ENCODE measurements at places on chromosomes 1 and 21.

DNA sequence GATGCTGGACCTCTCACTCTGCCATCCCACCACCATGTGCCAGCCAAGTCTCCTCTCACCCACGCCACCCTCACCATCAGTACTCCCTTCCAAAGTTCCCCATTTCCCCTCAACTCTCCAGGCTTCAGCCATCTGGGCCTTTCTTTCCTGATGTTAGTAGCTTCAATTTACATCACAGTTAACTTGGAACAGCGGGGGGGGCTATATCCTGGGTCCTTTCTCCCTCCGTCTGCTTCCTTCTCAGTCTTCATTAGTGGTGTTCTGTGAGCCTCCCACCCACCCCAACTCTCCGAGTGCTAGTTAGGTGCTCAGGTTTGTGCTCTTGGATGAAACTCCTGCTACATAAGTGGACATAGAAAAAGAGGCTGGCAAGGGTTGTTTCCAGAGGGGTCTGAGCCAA, 31.9 kb downstream of the KCNC4 start:
- no peak for DNase-seq

DNA sequence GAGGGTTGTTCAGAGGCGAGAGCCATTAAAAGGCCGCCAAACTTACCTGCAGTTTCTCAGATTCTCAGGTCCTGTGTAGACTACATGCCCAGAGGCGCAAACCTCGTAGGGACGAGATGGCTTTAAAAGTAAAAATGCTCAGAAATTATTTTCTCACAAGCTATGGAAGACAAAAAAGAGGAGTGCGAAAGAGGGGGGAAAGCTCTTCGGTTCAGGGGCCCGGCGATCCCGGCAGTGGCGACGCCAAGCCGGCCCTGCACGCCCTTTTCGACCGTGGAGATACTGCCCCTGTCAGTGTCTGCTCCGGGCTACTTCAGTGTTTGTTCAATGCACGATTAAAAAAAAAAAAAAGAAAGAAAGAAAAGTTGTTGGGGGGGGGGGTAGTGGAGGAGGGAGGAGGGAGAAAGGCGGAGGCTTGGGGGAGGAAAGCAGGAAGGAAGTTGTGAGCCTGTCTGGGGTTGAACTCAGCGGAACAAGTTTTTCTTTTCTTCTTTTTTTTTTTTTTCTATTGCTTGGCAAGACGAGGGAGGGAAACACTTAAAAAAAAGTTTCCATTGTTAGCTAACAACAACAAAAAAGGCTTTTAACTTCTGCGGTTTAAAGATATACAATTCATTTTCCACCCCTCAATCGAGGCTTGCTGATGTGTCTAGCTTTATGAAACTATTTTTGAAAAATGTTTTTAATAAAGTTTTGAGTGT, at the start of gene ITPKB:
TSS of gene ITPKB (minus strand) at position 288 of the 701 bp plus-strand sequence. CDS start 1,824 bp downstream, outside the sequence.
- no peak for DNase-seq

DNA sequence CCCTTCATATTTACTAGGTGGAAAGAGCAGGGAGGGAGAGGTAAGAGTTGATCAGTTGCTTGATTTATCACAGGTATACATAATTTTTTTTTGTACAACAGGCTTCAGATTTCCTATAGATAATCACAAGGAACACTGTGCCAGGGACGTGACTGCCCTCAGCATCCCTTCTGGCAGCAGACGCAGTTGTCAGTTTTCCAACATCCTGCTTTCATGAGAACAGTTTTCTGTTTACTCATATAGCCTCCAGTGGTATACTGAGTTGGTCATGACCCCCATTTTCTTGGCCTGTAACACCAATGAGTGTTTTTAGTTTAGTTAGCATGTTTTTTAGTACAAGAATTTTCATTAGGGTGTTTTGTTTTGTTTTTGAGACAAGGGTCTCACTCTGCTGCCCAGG, 37.9 kb upstream of the PTPRF start:
- DNase-seq, result no peak

DNA sequence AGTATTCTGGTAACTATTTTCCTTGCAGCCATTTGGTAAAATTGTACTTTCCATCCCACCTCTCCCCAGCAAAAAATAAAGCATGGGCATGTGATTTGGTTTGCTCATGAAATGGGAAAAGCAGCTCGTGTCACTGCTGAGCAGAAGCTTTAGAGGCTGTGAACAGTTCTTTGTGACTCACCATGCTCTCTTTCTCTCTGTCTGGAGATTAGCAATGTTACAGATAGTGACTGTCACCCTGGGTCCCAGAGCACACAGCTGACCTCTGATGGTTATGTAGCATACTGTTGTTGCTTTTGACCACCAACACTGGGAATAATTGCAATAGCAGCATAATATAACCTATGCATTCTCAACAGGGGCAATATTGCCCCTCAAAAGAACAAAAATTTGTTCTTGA, 70.6 kb downstream of the RGS2 start:
- no peak for DNase-seq

DNA sequence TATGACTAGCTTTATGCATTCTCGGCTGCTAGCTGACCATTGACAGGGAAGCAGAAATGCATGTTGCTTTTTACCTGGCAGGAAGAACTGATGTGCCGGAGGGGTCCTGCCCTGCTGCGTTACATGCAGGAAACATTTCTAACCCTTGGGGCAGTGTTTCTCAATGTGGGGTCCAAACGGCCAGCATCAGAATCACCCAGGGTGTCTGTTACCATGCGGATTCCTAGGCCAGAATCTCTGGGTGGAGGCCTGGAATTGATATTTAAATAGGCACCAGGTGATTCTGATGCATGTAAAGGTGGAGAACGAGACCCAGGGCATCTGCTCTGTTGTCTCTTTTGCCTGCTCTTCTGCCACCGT, 182.7 kb downstream of the PCP4 start:
- no peak for DNase-seq

GRCh38 chr21:27168084-27168483, 201.2 kb upstream of the ADAMTS5 start:
- DNase-seq, result no peak

DNA sequence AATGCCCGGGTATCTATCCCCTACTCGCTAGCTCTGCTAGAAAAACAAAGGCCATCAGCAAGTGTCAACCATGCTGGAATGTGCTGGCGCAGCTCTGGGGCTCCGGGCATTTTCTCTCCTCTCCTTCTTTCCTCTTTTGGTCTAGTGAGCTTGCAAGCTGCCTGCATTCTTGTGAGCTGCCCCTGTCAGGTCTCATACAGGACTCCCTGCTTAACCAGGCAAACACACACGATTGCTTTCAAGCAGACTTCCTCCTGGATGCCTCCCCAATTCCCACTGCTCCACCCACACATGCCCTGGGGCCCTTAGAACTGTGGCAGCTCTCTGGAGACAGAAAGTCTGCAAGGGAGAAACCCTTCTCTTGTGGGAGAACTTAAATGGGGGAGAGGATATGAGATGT, 35.7 kb upstream of the SUCO start:
- peak; percentile 46 for DNase-seq

- no peak for DNase-seq
Observed at GRCh38 chr1:9294910-9295636, 2.4 kb downstream of the SPSB1 start.

DNA sequence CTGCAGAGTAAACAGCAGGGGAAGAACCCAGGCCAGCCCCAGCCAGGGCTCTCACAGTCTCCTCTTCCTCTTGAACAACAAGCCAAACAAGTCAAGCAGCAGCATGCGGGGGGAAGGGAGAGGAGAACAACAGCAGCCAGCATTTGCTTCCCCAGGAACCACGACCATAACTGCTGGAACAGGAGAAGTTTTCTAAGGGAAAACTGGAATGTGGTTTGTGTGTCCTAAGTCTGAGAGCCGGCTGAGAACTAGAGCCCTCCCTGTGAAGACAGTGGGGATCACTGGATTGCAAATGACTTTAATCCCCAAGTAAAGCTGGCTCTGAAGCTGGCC, 48.2 kb downstream of the COQ8A start:
- DNase-seq, result no peak

- peak; percentile 40 for DNase-seq
Observed at GRCh38 chr1:53070621-53071020, 8.6 kb downstream of the PODN start.

DNA sequence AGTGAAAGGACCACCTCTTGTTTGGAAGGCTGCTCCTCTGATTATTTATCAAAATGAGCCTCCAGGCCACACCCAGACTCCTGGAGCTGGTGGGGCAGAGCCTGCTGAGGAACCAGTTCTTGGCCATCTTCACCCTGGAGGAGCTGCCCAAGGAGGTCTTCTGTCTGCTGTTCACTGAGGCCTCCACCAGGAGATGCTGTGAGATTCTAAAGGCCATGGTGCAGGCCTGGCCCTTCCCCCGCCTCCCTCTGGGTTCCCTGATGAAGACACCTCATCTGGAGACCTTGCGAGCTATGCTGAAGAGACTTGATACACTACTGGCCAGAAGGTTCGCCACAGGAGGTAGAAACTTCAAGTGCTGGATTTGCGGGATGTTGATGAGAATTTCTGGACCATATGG, 61.7 kb upstream of the GJA8 start:
- no peak for DNase-seq

DNA sequence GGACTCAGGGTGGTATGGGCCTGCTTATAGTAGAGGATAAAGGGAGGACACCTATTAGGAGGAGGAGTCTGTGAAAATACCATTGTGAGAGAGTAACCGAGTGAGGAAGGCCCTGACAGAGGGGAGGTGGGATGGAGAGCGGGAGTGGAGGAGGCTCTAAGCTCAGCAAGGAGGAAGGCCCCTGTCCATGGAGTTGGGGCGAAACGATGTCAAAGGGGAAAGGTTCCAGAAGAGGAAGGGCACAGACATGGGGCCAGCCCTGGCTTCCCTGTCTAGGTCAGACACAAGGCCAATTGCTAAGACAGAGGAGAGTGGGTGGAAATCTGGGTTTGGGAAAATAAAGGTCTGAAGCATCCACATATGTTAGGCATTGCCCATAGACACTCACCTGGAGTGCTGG, 44.2 kb downstream of the ELK4 start:
- no peak for DNase-seq

- no peak for DNase-seq
Observed at GRCh38 chr21:42414553-42414927, 10.8 kb downstream of the UBASH3A start.

GRCh38 chr1:6624710-6625583, at the start of gene THAP3:
TSS of gene THAP3 (plus strand) at chr1:6624868. CDS start at chr1:6625219, 351 bp downstream.
- no peak for DNase-seq

GRCh38 chr1:202357506-202357905, 9.0 kb downstream of the PPP1R12B start:
- DNase-seq, result no peak

GRCh38 chr21:31725202-31725839, 6.6 kb downstream of the SCAF4 start:
- DNase-seq, result no peak

GRCh38 chr21:28908351-28908750, 84.3 kb downstream of the LTN1 start:
- no peak for DNase-seq

Measured in H1 (cell line).